Activated naive CD4-positive, alpha-beta T cell treated with Interleukin-2 at 50 U/mL for 16 hours (primary cell): ENCODE measurements at places on chromosomes 11 and 22.

GRCh38 chr11:11841116-11841722 is 553 bp upstream of the USP47 start:
- no peak for DNase-seq

DNA sequence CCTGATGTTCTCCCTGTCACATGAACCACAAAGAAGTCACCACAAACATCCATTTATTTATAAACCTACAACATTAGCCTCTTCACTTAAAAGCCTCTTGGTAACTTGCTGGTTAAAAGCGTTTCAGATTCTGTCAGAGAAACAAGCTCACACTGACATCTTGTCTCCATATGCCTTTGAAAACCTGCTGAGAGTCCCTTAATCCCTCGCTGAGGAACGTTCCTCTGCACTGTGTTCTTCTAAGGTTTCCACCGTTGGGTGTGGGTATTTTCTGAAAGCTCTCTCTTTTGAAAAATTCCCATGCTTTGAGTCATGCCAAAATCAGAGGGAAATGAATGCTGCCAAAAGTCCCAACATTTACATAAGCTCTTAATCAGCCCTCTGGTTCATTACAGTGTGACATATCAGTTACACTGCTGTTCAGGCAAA is 149.8 kb downstream of the CCDC34 start:
- no peak for DNase-seq

DNA sequence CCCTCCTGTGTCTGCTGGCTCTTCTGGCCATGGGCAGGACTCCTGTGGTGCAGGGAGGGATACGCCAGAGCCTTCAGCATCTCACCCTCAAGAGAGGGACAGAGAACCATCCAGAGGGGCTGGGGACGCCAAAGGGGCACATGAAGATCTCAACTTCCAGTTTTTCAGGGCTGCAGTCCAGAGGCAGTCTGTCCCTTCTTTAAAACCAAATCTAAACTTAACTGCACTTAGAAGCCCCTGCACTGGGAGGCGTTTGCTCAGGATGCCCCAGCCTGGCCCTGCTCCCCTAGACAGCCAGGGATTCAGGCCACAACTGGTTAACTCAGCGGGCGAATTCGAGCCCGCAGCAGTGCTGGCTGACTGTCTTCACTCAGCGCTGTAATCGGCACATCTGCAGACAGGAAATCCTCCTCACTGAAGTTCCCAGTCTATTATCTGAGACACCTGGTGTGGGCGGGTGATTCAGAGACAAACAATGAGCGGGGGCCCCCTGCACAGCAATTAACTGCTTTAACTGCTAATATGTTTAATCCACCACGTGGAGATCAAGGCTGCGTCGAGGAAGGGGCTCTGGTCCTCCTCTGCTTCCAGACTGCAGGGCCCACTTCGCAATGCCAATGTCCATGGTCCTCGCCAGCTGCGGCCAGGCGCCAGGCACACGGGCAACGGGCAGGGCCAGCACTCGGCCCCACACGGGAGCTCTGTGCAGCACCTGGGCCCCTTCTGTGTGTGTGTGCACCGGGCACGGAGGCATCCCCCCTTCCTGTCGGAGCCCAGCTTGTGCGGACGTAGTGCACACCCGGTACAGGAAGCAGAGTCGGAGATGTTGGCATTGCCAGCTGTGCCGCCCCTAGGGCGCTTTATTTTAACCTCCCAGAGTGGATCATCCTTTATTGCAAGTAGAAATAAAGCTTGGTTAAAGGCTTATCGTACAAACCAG is 36.9 kb upstream of the GNB1L start:
- DNase-seq, result peak; percentile 85

DNA sequence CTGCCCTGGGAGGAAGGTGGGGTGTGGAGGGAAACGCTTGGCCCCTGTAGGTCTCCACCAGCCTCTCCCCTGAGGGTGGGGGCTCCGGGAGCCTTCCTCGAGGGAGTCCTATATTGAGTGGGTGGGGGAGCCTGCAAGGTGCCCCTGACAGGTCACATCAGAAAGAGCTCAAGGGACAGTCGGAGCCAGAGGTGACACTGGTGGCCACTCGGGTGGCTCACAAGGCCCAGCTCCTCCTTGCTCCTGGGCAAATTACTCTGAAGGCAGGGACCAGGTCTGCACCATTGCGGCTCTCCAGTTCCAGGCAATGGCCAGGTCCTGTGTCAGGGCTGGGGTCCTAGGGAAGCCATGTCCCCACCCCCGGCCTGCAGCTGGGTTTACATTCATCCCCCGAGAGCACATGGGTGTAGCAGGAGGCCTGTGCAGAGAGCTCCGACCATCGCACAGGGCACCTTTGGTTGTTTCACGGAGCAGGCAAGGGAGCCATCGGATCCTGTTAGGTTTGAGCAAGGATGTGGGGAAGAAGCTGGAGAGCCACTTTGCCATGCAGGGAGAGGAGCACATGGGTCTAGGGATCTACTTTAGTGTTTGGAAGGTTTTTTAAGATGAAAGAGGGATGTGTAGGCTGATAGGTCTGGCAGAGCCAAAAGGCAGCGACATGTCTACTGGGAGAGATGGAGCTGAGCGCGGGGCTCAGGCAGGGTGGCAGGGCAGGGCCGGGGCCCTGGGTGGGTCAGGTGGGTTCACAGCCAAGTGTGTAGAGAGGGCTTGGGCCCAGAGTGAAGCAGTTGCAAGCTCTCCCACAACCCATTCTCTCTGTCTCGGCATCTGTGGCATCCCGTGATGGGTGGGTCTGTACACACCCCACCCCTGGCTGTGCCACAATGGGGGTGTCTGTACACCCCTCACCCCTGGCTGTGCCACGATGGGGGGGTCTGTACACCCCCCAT is 14.8 kb downstream of the CCND1 start:
- no peak for DNase-seq

DNA sequence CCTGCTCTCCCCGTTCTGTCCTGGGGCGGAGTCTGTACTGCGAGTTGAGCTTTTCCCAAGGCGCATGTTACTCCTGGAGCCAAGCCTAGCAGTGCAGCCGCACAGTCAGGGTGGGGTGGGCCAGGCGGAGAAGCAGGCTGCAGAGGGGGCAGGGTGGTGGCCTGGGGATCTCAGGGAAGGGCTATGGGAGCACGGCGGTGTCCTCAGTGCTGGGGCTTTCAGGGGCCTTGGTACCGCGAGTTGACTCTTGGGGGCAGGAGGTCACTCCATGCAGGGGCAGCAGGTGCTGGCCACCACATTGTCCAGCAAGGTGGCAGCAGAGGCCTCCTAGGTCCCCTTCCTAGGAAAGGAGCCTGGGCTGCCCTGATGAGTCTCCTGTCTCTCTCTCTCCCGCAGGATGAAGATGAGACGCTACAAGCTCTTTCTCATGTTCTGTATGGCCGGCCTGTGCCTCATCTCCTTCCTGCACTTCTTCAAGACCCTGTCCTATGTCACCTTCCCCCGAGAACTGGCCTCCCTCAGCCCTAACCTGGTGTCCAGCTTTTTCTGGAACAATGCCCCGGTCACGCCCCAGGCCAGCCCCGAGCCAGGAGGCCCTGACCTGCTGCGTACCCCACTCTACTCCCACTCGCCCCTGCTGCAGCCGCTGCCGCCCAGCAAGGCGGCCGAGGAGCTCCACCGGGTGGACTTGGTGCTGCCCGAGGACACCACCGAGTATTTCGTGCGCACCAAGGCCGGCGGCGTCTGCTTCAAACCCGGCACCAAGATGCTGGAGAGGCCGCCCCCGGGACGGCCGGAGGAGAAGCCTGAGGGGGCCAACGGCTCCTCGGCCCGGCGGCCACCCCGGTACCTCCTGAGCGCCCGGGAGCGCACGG is 14.9 kb upstream of the MIEF1 start:
- no peak for DNase-seq

DNA sequence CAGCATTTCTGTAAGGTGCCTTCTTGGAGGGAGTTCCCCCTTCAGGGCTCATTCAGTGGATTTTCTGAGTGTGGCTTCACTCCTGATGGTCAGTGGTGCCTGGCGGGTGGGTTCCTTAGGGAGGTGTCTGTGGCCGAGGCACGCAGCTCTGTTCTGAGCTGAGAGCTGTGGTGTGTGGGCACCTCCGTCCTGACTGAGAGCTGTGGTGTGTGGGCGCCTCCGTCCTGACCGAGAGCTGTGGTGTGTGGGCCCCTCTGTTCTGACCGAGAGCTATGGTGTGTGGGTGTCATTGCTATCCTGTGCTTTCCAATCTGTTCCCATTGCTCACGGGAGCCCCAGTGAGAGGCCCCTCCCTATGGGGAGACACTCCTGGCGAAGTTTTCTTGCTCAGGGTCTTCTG is 39.8 kb downstream of the MUC6 start:
- no peak for DNase-seq

GRCh38 chr11:11346303-11346702 is 6.7 kb downstream of the CSNK2A3 start:
- DNase-seq, result no peak

GRCh38 chr22:45738206-45738605 is 66.6 kb downstream of the ATXN10 start:
- no peak for DNase-seq

GRCh38 chr22:24148266-24149197 is 32.8 kb upstream of the SUSD2 start:
- DNase-seq, result no peak

DNA sequence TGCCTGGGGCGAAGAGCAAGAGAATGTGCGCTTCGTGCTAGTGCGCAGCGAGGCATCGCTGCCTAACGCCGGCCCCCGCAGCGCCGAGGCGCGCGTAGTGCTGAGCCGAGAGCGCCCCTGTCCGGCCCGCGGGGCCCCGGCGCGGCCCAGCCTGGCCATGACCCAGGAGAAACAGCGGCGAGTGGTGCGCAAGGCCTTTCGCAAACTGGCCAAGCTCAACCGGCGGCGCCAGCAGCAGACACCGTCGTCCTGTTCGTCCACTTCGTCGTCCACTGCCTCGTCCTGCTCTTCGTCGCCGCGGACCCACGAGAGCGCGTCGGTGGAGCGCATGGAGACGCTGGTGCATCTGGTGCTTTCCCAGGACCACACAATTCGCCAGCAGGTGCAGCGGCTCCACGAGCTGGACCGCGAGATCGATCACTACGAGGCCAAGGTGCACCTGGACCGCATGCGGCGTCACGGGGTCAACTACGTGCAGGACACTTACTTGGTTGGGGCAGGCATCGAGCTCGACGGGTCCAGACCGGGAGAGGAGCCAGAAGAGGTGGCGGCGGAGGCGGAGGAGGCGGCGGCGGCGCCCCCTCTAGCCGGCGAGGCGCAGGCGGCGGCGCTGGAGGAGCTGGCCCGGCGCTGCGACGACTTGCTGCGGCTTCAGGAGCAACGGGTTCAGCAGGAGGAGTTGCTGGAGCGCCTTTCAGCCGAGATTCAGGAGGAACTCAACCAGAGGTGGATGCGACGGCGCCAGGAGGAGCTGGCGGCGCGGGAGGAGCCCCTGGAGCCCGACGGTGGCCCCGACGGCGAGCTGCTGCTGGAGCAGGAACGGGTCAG is 1.0 kb downstream of the RASSF10 start:
- no peak for DNase-seq

DNA sequence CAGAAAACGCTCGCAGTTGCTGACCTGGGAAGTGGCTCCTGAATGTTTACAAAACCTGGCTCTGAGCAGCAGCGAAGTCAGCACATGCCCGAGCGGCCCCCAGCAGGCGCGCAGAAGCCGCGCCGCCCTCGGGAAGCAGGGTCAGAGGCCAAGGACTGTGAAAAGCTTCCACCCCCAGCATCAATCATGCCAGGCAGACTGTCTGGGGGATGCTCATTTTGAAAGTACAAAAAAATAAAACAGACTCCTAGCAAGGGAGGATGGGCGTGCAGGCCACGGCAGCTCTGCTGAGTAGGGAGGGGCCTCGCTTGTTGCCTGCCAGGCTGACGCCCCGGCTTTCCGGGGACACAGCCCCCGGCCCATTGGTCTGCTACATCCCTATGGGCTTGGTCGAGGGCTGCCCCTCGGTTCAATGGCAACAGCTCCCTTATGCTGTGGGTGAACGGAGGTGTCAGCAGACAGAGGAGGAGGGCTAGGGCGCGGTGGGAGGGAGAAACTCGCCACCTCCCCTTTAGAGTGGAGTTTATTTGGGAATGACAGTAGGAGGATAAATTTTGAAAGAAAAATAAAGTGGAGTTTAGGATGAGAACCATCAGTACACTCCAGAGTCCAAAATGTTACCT is 37.7 kb upstream of the GNB1L start:
- DNase-seq, result peak; percentile 66

GRCh38 chr11:108601150-108601549 is 7.6 kb upstream of the EXPH5 start:
- DNase-seq, result no peak

DNA sequence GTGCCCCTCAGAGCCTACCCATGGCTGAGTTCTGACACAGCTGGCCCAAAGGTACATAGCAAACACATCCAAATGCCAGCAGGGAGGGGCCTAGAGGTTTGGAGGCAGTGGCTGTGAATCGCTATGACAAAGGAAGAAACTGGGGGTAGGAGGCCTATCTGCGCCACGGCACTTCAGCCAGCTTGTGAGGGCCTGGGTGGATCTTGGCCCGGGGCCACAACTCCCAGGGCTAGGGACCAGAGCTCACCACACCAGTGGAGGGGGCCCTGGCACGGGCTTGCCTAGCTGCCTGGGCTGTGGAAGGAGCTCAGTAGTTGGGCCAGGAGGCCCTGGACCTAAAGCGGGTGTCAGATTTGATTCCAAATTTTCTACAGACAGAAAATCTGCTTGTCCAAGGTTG is 9.4 kb upstream of the NAP1L4 start:
- DNase-seq, result no peak

GRCh38 chr11:118243161-118243560 is 9.0 kb downstream of the MPZL3 start:
- no peak for DNase-seq

GRCh38 chr11:74784234-74784633 is 35.6 kb downstream of the RNF169 start:
- no peak for DNase-seq

- DNase-seq, result no peak
Measured at GRCh38 chr11:103959279-103959942, 77.0 kb upstream of the DDI1 start.

DNA sequence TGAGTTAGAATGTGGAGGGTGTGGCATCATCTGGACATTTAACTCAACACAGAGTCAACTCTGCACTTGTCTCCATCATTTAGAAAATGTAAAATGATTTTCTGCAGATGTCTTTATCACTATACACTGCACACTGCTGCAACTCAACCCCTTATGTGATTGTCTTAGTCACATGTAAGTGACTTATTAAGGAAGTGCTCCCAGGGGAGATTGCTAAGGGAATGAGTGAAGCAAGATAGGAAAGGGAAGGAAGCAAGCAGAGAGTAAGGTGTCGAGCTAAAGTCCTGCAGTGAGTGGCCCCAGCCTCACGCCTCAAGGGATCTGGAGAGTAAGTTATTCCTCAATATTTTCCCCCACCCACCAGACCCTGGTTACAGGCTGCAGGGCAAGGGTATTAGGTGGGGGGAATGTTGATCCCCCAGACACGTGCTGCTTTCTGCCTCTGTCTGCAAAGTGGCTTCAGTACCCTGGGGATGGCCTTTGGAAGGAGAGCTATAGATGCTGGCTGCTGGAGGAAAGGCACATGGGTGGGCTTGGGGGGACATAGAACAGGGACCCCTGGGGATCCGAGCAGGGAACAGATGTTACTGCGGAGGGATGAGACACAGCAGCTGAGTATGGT is 7.2 kb upstream of the CBX6 start:
- no peak for DNase-seq

DNA sequence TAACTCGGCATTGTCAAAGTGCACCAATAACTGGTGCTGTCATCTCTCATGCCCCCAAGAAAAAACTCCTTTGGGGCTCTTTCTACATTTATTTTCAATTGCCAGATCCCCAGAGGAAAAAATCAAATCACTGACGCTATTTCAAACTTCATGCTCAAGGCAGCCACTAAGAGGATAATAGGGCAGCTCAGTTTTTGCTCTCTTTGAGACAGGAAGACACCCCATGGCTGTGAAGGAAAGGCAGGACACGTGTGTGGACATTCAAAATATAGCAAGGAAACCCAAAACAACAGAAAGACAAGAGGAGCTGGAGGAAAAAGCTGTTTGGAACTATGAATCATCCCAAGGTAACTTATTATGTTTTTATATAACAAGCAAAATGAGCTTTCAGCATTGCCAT is 83.7 kb downstream of the SERGEF start:
- no peak for DNase-seq
